ENCODE measurements at places on chromosomes 3 and 15.
A peak's percentile ranks its signal among the peaks of the same experiment; 100 is the strongest.

- peak; percentile 21 for DNase-seq
These were observed 1.1 kb downstream of the PIAS1 start for GRCh38 chr15:68055224-68055705.

DNA sequence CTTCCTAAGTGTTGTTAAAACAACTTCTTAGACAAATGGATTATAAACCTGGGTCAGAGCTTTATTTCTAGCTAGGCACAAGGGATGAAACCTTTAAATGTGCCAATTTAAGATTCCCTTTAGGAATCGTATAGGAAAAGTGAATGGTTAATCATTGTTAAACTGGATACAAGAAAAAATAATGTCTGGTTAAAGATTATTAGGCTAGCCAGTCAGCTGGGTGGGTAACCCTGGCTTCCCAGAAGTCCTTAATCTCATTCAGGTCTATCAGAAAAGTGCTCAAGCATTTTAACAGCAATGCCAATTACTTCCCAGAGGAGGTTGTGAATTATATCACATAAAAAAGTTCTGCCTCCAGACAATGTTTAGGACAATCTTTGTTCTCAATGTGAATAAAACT lies 37.6 kb downstream of the NANOGP8 start:
- DNase-seq, result no peak

DNA sequence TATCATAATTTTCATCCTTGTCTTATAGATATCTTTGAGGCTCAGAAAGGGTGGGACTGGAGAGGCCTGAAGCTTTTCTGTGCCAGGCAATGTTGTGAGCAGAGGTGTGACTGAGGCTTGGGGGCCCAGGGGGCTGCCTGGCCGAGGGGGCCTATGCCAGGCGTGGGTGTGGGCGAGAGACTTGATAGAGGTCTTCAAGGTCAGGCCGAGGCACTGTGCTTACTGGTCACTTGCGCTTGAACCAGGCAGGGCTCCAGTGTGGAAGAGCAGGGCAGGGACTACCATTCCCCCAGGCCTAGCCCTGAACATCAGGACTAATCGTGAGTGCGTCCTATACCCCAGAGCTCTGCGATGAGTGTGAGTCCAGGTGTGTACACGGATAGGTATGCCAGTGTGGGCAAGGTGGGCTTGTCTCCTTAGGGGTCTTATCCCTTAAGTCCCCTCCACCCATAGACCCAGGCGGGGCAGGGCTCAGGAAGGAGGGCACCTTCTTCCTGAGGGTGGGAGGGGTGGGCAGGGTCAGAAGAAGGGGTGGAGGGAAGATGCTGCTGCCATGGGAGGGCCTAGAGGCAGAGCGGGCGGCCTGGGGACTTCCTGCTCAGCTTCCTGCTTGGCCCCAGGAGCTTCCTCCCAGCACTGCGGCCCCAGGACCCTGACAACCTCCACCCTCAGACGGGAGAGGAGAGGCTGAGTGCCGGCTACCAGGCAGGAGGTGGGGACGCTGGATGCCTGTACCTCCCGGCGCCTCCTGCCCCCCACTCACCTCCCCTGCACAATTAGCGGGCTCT lies 84.7 kb downstream of the LINGO1 start:
- no peak for DNase-seq

DNA sequence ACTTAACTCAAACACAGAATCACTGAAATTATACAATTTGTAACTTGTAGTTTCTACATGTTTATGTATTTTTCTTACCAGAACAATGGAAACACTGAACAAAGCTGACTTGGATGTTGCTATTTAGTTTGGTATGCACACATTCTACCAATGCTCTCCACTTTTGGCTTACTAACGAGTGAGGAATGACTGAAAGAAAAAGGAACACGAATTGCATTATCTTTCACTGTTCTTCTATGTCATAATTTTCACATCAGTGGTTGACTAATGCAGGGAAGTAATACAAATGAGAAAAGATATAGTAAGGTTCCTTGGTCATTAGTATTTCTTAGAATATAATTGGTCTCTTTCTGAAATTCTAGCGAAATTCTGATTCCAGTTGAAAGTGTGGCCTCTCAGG lies 9.8 kb upstream of the CNTN3 start:
- DNase-seq, result no peak

- no peak for DNase-seq
These were observed 197.2 kb upstream of the CTNNB1 start for GRCh38 chr3:41002104-41002503.

Measured in stromal cell of bone marrow (primary cell).